Cerebellar nuclear complex (tissue), 1 donor: ENCODE measurements at places on chromosomes 11 and 22.

- no peak for DNase-seq
Observed at GRCh38 chr11:133619973-133620372, 87.7 kb upstream of the OPCML start.

DNA sequence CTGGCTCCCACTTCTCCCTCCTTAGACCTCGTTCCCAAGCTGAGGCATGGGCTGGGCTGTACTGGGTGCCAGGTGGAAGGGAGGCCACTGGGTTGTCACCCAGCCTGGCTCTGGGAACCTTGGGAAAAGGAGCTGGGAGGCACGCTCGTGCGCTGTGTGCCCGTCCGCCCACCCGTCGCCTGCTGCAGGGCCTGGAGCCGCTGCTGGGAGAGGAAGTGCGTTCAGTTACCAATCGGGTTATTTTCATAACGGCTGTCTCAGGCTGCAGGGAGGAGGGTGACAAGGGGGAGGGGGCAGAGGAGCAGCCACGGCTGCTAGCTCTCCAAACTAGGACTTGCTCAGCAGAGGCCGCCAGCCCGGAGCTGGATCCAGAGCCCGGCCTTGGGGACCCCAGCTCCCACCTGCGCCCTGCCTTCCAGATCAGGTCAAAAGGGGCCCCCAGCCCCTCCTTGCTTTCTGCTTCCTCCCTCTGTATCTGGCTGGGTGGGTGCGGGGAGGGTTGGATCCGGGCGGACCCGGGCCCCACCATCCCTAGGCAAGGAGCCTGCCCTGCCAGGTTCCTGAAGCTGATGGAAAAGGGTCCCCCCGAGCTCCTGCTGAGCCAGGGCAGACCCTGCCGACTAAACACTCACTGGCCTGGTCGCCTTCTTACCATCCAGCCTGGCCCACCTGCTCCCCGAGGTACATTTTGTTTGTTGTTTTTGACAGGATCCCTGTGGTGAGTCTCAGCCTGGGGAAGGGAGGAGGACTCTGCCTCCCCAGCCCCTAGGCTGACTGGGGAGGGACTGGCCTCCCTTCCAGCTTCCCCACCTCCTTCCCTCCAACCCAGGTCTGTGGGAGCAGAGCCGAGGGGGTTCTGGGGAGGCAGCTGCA is 14.3 kb downstream of the DGKZ start:
- DNase-seq: no peak

DNA sequence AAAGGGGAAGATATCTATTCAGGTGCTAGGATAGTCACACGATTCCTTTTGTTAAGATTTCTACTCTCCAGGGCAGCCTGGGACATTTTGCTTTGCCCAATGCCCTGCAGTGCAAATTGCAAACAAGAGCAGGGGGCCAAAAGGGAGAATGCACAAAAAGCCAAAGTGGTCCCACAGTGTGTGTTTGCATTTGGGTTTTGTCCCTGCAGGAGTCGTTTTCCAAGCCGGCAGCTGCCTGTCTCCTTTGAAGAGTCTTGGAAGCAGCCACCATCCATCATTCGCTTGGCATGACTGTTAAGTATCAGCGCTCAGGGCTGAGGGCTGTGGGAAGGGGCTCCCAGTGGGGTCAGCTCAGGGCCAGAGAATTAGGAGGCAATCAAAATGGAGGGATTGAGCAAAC is 184.7 kb downstream of the MIAT start:
- no peak for DNase-seq

DNA sequence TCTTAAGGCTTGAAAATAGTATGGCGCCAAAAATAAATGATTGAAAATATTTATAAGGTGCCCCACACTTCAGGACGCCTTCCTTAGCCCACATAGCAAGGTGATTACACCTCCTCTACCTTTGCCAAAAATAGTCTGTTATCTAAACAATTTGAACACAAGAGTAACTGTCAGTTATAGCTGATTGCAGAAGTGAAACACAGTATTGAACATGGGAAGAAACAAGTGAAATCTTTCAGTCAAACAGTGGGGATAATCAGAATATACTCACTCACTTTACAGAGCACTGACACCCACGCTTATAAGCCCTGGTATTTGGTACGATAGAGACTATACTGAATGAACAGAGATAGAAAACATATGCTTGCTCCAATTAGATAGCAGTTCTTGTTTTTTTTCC is 203.1 kb downstream of the RAB38 start:
- no peak for DNase-seq

DNA sequence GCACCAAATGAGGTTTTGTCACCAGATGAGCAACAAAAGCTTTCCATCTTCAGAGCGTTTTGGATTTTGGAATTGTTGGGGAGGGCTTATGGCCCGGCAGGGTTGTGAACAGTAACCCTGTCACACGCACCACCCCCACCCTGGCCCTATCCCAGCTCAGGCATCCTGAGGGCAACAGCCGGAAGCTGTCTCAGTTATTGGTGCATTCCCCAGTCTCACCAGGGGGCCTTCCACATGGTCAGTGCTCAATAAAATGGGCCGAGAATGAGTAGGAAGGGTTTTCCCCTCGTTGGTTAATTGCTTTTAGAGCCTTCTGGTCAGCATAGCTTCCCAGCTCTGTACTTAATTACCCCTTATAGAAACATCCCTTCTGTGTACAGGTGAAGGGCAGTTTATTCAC is 46.0 kb downstream of the LRP5 start:
- DNase-seq: no peak

DNA sequence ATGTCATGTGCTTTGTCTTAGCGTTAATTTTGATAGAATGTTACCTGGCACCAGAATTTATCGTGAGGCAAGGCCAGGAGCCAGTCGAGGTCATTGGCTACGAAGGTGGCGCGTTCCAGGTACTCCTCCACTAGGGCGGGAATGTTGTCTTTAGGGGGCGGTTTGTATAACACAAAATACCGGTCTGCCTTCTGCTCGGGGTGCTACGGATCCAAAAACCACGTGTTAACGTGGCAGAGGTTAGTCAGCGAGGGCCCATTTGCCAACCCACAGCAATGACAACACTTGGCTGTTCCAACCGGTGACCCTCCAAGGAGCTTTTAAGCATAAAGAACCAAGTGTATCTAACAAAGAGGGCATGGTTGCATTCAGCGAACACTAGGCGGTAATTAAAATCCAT is 12.5 kb downstream of the ASCC2 start:
- no peak for DNase-seq

DNA sequence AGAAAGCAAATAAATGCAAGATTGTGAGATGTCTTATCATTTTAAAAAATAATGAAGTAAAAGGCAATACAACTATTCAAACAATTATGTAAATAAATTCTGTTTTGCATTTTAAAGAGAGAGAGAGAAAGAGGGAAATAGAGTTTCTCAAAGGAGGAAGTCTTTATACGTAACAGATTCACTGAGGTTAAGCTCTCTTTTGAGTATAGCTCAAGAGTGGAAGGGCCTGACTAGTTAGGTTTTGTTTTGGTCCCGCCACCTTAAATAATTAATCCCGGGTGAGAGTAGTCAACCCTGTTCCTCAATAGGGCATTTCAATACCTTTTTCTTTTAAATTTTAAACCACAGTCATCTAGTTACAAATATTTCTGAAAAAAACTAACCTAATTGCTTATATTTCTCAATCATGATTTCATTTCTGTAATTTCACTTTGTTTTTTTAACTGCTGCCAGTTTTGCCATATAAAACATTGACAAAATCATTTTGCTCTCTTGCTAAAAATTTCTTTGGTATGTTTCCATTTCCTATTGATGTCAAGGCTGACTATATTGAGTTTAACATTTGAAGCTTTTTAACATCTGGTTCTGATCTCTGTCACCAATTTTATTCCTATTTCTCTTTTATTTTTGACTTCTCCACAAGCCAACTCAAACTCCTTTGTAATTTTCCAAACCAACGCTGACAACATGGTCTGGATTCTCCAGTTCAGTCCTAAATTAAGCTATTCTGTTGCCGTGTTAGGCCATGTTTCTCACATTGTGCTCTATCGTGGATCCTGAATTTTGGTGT is 10.3 kb downstream of the OR10D3 start:
- DNase-seq: no peak

- DNase-seq: no peak
Observed at GRCh38 chr11:117442869-117443239, 115.2 kb downstream of the CEP164 start.
